ENCODE measurements at places on chromosomes 7 and 10.

GRCh38 chr7:1285556-1286301 is 53.1 kb downstream of the UNCX start:
- no peak for DNase-seq

DNA sequence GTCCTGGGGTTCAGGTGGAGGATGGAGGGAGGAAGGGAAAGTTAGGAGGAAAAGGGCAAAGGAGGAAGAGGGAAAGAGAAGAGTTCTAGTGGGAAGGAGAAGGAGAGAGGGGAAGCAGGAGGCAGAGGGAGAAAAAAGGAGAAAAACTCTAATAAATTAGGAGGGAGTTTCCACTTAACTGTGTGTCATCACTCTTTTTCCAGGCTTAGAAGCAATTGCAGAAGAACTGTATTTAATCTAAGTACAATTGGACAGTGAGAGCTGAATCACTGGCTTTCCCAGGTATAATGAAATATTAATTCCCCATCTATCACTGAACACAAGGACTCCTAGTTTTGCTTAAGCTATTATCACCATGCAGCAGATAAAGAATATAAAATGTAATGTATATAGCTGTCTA is 76.8 kb downstream of the CREB3L2 start:
- no peak for DNase-seq

GRCh38 chr7:12601302-12601869 is 30.9 kb downstream of the SCIN start:
- no peak for DNase-seq

DNA sequence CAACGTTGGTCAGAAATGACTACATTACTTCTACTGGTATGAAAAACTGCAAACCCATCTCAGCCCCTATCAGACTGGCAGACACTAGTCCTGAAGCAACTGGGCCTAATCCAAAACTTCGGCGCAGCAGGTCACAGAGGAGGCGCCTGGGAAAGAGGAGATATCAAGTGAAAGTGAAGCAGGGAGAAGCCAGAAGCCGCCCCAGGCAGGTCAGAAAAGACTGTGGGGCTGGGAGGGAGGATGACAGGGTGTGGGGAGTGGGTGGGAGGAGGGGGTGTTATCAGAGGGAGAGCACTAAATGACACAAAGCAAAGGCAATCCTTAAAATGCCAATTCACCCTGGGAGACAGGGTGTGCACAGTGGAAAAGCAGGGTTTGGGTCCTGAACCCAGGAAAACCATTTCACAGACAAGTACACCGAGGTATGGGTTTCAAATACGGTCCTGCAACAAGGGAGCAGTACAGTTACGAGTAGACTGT is 731 bp downstream of the CHCHD3 start:
- DNase-seq = no peak
